Upper lobe of left lung (tissue), 6 donors: ENCODE measurements at places on chromosomes 3 and 15. TPM values are rescaled to one million over a fixed set of nuclear protein-coding genes. Genes with fewer than 3 reads are reported as not detected.

GRCh38 chr3:126835472-126836219, 131.6 kb downstream of the CHCHD6 start:
- no peak overlapping the region for H3K27ac ChIP-seq
- no peak overlapping the region for H3K4me3 ChIP-seq
- no peaks in the 10 kb centered on the region for H3K36me3 ChIP-seq
- no peaks in the 10 kb centered on the region for H3K4me1 ChIP-seq
- no peak for DNase-seq
- H3K27me3 ChIP-seq = no peaks in the 10 kb centered on the region

MESP1 gene
- 2.7 TPM for total RNA-seq

RBSN gene
- total RNA-seq = 25.6 TPM

- no peaks in the 10 kb centered on the region for H3K27me3 ChIP-seq
- no peaks in the 10 kb centered on the region for H3K4me1 ChIP-seq
- H3K27ac ChIP-seq = no peak overlapping the region
- no peak for DNase-seq
- H3K36me3 ChIP-seq = no peaks in the 10 kb centered on the region
These were observed 63.9 kb downstream of the MEX3B start for GRCh38 chr15:81981908-81982307.

GRCh38 chr15:46652266-46652665, 1017.4 kb downstream of the SQOR start:
- DNase-seq = no peak
- no peaks in the 10 kb centered on the region for H3K4me1 ChIP-seq
- no peak overlapping the region for H3K4me3 ChIP-seq

DNA sequence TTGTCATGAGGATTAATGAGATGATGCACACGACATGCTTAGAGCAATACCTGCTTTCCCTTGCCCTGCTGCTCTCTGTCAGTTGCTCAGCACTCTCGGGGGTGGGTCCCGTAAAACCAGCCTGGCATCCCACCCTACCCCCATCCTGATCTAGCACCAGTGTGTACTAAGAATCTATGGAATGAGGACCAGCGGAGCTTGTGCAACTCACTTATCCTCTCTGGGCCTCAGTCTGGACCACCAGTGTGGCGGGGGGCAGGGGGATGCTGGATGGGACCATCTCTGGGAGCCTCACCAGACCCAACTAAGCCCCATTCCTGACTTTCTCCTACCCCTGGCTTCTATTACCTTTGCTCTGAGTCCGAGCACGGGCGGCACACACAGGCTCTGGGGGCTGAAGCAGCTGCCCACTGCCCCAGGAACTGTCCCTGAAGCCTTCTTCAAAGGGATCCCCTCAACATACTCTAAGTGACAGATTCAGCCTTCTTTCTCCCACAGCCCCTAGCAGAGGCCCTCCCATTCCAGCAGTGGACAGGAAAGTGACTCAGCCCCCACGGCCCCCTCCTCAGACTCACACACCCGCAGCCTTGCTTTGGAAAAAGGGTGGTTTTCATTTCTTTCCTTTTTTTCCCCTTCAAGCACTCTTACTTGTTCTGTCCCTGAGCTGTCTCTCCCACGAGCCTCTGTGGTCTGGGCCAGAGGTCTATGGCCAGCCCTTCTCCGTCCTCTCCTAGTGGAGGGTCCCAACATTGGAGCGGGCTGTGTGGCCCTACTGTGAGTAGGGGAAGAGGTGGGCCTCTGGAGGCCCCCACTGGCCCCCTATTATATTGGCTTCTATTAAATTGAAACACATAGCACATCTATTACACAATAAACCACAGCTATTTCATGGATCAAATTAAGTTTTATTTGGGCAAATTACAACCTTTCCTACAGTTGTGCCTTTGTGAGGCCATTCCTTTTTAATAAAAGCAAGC, 100.3 kb downstream of the SMAD6 start:
- H3K4me3 ChIP-seq = no peak overlapping the region
- H3K27ac ChIP-seq = peak overlapping the region; percentile 79
- H3K27me3 ChIP-seq = no peaks in the 10 kb centered on the region

DNA sequence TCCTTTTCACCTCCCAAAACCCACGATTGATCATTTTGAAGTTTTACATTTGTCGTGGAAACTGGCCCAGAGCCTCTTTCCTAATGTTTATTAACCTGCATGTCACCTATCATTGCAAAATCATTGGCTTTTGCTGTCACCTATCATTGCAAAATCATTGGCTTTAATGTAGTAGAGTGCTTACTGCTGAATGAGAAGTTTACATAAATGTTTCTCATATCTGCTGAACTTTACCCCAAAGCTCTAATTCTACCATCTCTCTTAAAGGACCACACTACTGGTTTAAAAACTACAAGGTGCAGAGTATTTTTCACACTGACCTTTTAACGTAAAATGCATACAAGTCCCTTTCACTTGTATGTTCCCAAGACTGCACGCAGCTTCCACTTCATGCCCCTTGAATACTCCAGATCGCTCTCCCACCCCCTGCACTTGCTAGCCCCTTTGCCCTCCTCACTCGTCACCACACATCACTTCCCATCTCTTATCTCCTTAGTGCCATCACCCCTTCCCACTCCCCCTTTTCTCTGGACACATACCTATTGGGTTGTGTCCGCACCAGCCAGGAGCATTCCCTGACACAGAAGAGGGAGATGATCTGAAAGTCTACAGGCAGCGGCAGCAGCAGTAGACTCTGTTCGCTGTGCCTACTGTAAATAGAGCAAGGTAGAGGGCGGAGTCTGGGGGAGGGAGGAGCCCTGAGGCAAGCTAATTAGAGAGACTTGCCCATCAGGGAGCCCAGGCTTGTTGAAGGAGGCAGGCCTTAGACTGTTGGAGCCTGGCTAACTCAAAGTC, 30.2 kb upstream of the ATOSA start:
- no peaks in the 10 kb centered on the region for H3K4me1 ChIP-seq
- peak; percentile 39 for DNase-seq
- no peaks in the 10 kb centered on the region for H3K27me3 ChIP-seq
- H3K36me3 ChIP-seq = no peaks in the 10 kb centered on the region

DNA sequence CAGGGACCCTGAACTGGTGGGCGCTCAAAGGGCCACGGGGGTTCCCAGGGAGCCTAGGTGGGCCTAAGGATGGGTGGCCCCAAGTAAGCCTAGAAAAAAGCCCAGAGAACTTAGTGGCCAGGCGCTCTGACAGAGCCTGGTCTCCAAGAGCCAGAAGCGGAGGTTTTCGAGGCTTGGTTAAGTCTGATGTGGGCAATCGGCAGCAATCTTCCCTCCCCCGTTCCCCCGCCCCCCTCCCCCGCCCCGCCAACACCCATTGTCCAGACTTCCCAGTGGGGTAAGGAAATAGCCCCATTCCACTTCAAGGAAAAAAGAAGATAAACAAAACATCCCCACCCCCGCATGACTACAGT, 6.7 kb downstream of the EOMES start:
- H3K36me3 ChIP-seq = no peaks in the 10 kb centered on the region
- peaks cover 23% of the 10 kb centered on the region for H3K27me3 ChIP-seq
- DNase-seq = no peak
- peak overlapping the region; percentile 19 for H3K27ac ChIP-seq

CFAP161 gene
- 1.2 TPM for total RNA-seq

DNA sequence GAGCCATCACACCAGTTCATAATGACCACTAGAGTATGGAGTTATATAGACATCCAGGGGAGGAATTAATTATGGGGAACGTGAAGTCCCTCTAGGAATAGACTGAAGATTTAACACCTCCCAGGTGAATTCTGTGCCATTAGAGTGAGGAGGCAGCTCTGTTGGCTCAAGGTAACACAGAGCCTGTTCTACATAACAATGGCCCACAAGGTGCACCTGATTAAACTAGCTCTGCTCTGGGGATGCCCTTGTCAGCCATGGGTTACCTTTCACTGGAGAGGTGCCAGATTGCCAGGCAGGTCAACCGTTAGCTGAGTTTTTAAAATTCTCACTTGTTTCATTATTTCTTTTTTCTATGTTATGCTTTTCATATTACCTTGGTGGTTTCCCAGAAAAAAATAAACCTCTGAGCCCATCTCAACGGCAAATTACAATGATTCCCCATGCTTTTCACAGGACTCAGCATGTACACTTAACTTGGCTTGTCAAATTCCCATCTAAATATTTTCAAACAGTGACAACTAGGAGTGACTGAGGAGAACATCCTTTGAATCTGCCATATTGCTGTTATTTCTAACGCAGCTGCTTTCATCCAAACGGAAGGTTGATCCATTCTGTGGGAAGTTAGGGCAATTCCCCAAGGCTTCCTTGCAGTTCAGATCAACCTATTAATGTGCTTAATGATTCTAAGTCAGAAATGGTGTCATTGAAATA, 512.9 kb downstream of the MCTP2 start:
- no peaks in the 10 kb centered on the region for H3K4me1 ChIP-seq
- H3K27ac ChIP-seq = no peak overlapping the region
- H3K36me3 ChIP-seq = no peaks in the 10 kb centered on the region
- H3K4me3 ChIP-seq = no peak overlapping the region
- DNase-seq = no peak
- H3K27me3 ChIP-seq = no peaks in the 10 kb centered on the region

DNA sequence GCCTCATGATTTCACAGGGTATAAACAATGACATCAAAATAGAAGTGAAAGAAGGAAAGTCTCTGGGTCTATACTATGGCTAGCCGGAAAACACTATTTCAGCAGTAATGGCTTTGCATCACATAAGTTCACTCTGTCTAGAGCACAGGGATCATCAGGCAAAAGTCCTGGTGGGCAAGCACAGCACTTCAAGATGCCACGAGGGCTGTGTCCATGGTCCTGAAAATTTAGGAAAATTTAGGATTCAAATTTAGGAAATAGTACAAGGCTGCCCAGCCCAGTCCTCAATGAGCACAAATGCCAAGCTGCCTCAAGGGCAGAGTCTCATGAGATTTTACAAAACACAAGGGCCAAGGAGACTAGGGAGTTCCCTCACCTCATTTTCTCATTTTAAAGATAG, 54.1 kb downstream of the RORA start:
- DNase-seq = no peak
- H3K27ac ChIP-seq = no peak overlapping the region
- H3K36me3 ChIP-seq = no peaks in the 10 kb centered on the region
- H3K4me1 ChIP-seq = no peaks in the 10 kb centered on the region
- H3K4me3 ChIP-seq = no peak overlapping the region

- no peak overlapping the region for H3K27ac ChIP-seq
- H3K27me3 ChIP-seq = no peaks in the 10 kb centered on the region
- peaks cover 10% of the 10 kb centered on the region for H3K4me1 ChIP-seq
- H3K4me3 ChIP-seq = no peak overlapping the region
These were observed 46.1 kb upstream of the TNFSF10 start for GRCh38 chr3:172569128-172570008.

- no peak overlapping the region for H3K27ac ChIP-seq
- no peak overlapping the region for H3K4me3 ChIP-seq
- H3K36me3 ChIP-seq = no peaks in the 10 kb centered on the region
- H3K27me3 ChIP-seq = no peaks in the 10 kb centered on the region
These were observed 13.5 kb upstream of the SEC13 start for GRCh38 chr3:10334459-10334858.
